ENCODE measurements at places on chromosomes 2 and 18. TPM values are rescaled to one million over a fixed set of nuclear protein-coding genes. Genes with fewer than 3 reads are reported as not detected.

DNA sequence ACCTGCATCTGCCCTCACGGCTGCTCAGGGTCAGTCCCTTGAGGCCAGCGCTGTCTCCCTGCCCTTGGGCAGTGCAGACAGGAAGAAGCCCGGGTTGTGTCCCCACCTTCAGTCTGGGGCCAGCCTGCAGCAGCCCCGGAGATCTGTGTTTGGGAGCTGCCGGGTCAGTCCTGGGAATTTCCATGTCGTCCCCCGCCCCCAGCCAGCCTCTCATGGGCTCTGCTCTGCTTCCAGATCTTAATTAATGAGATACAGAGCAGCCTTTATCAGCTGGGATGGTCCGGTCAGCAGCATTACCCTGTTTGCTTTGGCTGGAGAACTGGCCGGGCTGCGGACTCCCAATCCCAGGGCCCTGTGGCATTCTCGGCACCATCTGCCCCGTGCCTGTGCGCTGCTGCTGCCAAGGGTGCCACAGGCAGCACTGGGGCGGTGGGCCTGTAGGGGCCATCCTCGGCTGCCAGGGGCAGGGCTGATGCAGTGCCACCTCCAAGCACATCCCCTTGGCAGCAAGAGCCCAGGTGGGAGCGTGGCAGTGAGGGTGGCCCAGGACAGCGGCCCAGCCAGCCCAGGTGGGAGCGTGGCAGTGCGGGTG is 2.4 kb downstream of the BOK start:
- DNase-seq = no peak

- no peak for DNase-seq
Observed at GRCh38 chr2:188199716-188200128, 92.0 kb upstream of the GULP1 start.

Gene COL4A3
- total RNA-seq = 0.76 TPM

- no peak for DNase-seq
Observed at GRCh38 chr18:50104421-50104820, 90.5 kb downstream of the MYO5B start.

GRCh38 chr2:165469417-165469816 is at the start of gene CSRNP3:
CSRNP3 (plus strand) TSS chr2:165469698; CDS start chr2:165595066, 125,368 bp downstream.
- no peak for DNase-seq

DNA sequence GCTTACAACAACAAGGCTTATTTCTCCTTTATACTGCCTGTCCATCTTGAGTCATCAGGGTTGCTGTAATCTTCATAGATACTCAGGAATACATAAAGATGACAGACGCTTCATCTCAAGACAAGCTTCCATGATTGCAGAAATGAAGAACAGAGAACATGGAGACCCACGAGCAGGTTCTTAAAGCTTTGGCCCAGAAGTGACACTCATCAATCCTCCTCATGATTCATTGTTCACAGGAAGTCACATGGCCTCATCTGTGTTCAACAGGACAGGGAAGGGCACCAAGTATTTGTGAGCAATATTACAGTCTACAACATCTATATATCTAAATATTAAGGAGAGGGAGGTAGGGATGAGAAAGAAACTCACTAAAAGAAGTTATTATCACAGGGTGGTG is 36.5 kb upstream of the PGAP1 start:
- DNase-seq = no peak

Measured in posterior vena cava (tissue), 2 donors.